Bone marrow (tissue), 2 donors: ENCODE measurements at places on chromosomes 7 and 10.

GRCh38 chr10:91575044-91575610 is 57.7 kb downstream of the PPP1R3C start:
- no peak for DNase-seq

DNA sequence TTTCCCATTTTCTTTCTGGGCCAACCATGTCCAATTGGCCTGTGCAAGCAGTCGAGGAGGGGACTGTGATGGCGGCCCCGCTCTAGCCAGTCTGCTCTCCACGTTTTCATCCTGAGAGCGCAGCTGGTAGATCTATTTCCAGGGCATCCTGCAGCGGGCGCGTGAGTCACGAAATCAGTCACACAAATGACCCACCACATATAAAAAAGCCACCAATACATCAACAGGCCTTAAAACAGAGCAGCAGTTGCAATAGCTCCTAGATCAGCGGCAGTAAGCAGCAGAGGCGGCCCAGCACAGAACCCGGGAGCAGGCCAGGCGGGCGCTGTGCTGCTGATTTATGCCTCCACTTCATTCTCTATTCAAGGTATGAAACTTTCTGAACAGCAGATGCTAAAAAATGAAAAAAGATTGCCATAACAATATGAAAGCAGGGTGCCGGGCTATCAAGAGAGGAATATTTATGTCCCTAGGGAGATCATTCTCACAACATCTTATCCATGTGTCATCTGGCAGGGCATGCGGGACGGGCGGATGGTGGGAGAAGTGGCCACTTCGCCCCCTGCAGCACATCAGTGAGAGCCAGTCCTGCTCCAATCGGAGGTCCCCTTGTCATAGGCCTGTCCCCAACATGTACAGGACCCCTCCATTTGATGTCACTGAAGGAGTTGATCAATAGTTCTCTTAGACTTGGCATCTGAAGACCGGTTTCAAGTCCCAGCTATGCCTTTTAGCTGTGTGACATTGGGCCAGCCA is 98.0 kb upstream of the GPR26 start:
- no peak for DNase-seq

DNA sequence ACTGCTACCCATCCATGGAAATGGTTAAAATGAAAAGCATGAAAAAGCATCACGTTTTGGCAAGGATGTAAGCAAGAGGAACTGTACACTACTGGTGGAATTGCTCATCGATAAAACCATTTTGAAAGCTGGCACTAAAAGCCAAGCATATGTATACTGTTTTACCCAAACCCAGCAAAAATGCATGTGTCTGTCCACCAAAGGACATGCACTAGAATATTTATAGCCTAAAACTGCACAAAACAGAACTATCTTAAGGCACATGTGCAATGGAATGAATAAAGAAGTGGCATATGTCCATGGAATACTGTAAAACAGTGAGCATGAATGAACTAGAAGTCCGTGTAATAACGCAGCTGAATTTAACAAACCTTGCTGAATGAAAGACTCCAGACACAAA is 22.9 kb downstream of the RBAK start:
- DNase-seq = no peak

- no peak for DNase-seq
Observed at GRCh38 chr10:72334196-72334824, 20.4 kb downstream of the DNAJB12 start.

DNA sequence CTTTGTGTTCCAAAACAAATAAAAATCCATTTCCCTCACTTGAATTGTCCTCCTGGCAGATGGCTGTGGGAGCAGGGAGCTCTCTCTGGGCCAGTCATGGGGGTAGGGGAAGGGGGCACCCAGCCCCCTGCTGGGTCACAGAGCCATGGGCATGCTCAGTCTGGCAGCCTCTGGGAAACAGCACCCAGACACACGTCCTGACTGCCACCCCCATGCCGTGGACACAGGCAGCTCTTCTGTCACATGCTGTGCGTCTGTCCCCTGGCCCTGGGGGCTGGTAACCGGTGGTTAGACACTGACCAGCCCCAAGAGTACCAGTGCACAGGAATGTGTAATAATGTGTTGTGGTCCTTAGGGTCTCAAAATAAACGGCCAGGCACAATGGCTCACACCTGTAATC is 47.0 kb downstream of the RASGEF1A start:
- DNase-seq = no peak

DNA sequence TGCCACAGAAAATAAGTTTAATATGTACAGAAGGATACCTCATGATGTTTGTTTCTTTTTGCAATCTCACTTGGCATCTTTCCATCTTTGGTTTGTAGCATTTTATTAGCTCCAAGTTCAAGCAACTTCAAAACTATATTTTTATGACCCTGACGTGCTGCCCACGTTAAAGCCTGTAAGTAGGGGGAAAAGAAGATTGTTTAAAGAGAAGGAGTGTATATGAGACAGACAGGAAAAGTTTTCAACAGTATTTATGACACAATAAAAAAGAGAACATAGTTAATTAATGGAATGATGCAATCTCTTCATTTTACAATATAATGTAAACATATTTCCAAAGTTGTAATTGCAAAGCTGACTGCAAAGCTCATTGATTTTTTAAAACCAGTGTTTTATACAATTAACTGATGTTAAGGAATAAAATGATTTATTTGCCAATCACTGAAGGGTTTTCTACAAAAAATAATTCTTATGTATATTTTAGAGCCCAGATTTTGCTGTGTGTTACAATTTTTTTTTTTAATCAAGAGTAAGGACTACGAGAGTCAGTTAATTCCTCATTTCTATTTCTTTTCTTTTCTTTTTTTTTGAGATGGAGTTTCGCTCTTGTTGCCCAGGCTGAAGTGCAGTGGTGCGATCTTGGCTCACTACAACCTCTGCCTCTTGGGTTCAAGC is 42.5 kb downstream of the ASZ1 start:
- DNase-seq = no peak

DNA sequence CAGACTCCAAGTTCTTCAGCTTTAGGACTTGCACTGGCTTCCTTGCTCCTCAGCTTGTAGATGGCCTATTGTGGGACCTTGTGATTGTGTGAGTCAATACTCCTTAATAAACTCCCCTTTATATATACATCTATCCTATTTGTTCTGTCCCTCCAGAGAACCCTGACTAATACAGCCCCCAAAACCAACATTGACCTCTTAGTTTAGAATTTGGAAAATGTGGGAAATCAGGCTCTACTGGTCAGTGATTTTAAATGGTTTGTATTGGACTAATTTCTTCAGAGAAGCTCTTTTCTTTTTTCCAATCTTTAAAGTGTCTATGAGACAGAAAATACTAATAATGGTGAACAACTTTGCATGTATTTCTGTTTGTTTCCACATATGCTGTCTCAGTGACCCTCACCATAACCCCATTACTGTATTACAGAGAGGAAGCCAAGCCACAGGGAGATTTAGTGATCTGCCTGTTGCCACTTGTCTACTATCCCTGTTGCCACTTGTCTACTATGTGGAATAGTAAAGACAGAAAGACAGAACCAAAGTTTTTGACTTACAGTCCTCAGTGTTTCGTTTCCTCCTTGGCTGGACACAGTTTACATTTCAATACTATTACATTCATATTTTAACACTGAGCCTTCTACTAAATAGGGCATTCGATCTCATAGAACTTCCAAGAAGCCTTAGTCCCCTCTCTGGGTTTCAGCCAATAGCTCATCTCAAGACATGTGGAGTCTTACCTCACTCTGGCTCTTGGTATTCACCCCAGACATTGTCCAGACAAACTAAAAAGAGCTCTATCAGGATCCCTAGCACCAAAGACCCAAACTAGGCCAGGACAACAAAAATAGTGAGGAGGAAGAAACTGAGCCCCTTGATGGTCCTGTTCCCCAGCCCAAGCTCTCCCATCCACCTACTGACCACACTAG is 121.0 kb downstream of the AKR1D1 start:
- DNase-seq = no peak

GRCh38 chr7:25615593-25615992 is 387.3 kb upstream of the NPVF start:
- no peak for DNase-seq

- DNase-seq = no peak
Observed at GRCh38 chr10:115436999-115437398, 343.8 kb downstream of the ATRNL1 start.
